ENCODE measurements at places on chromosomes 4 and X.

DNA sequence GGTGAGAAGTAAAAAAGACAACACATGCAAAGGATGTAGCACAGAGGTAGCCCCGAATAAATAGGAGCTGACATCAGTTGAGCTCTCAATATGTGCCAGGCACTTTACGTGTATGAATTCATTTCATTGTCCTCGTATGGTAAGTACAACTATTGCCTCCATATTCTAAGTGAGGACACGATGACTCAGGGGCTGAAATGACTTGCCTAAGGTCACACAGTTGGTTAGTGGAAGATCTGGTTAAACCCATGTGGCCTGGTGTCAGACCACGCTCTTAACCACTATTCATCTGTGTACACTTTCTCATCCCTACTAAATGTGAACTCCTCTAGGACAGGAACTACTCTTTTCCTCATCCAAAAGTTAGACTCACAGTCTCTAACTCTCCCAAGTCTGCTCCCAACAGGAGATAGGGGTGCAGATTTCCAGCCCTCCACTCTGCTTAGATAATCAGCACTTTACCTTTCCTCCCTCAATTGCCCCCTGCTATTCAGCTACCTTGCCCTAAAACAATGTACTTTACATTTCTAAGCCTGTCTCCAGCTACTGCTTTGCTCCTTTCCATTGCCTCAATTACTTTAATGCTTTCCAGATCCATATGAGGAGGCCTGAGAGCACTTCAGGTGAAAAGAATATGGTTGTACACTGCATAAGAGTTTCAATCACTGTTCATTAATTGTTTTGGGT, 58.8 kb upstream of the LHFPL1 start:
- no peak for DNase-seq

GRCh38 chrX:8037593-8038348, 110.6 kb upstream of the PNPLA4 start:
- DNase-seq = no peak

DNA sequence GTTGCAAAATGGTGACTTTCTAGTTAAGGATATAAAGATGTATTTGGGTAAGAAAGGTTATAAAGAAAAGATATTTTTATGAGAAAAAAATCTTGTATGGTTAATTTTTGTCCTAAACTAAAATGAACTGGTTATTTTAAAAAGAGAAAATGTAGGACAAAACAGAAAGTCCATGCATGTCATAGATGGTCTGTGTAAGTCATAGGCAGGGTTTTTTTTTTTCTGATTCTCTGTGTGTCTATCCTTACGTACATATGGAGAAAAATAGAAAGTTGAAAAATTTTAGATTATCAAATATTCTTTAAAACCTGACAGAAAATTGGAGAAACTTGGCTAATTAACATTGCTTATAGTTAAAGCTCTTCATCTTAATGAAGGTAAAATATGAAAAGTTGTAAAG, 493.4 kb downstream of the IQCM start:
- DNase-seq = no peak

- no peak for DNase-seq
These were observed 278.6 kb downstream of the ADGRA3 start for GRCh38 chr4:22237155-22237751.

- DNase-seq = no peak
These were observed 11.8 kb upstream of the HSD17B10 start for GRCh38 chrX:53445977-53446376.

GRCh38 chr4:65789805-65790204, 119.5 kb upstream of the EPHA5 start:
- DNase-seq = no peak

All from HTR-8/SVneo (cell line).